ENCODE measurements at places on chromosomes 12 and 14.

- DNase-seq: no peak
Measured at GRCh38 chr12:75683220-75683619, 171.8 kb upstream of the KRR1 start.

DNA sequence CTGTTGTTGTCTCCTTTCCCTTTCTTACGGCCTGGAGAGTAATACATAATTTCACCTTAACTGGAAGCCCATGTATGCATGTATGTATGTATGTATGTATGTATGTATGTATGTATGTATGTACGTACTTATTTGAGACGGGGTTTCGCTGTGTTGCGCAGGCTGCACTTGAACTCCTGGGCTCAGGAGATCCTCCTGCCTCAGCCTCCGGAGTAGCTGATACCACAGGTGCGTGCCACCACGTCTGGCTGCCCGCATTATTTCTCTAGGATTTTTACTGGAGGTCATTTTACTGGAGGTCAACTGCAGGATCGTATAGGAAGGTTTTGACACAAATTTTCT is 644 bp upstream of the OS9 start:
- DNase-seq: no peak

DNA sequence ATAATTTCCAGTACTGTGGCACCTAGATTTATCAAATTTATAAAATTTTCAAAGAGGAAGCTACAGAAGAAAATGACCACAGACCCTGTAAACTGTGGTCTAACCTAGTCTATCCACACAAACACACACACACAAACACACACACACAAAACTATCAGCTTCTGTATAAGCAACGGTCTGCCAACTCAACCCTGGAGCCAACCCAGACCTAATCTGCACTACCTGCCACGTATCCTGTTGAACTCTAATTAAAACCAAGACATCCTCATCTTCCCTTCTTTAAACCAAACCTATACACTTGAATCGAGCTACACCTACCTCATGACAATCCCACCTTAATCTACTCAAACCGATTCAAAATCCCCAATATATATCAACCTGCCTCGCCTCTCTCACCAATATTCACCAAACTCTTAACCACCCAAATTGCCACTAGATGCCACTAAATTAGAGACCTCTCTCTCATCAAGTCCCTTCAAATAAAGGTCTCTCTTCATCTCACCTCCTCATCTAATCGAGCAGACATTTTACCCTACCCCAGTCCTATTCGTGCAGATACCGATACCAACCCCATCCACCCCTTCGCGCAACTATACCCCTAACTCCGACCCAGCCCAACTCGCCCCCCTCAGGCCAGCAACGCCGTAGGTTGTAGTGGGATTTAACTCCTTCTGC is 808 bp downstream of the ACIN1 start:
- no peak for DNase-seq

GRCh38 chr14:33486332-33486890 is 464.5 kb downstream of the EGLN3 start:
- no peak for DNase-seq

DNA sequence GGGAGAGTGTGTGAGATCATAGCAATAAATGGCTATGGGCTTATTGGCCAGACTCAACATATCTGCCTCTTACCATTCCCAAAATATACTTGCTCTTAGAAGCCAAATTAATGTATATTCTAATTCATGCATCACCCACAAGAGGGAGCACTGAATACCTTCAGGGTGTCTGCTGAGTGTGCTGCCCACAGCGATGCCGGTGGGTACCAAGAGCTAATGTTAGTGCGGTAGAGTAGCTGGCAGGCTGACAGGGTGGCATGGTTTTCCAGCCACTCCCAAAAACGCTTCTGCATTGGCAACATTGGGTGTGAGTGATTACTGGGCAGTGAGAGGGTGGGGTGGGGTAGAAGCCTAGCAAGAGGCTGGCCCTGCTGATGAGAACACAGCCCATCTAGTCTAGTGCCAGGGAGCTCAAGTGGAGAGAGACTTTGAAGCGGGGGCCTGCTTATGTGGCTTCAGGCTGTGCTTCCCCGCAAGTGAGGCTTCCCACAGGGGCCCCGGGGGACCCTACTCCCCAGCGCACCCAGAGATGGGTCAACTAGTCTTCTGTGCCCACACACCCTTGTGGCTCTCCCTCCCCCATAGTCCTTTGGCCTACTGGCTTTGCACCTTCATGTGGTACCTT is 9.2 kb upstream of the PLEKHD1 start:
- no peak for DNase-seq

DNA sequence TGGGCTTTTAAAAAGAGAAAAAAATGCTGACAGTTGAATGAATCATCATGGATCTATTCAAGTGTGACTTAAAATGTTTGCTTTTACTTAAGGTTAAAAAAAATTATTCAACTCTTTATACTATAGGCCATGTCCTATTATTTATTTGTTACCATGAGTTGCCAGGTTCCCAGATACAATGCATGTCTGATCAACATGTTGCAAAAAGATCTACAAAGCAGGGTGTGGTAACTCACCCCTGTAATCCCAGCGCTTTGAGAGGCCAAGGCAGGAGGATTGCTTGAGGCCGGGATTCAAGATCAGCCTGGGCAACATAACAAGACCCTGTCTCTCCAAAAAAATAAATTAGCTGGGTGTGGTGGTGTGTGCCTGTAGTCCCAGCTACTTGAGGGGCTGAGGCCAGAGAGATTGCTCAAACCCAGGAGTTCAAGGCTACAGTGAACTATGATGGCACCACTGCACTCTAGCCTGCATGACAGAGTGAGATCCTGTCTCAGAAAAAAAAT is 460.8 kb downstream of the BCAT1 start:
- DNase-seq: no peak

- DNase-seq: peak; percentile 80
Measured at GRCh38 chr12:6534945-6535696, 804 bp downstream of the GAPDH start.

DNA sequence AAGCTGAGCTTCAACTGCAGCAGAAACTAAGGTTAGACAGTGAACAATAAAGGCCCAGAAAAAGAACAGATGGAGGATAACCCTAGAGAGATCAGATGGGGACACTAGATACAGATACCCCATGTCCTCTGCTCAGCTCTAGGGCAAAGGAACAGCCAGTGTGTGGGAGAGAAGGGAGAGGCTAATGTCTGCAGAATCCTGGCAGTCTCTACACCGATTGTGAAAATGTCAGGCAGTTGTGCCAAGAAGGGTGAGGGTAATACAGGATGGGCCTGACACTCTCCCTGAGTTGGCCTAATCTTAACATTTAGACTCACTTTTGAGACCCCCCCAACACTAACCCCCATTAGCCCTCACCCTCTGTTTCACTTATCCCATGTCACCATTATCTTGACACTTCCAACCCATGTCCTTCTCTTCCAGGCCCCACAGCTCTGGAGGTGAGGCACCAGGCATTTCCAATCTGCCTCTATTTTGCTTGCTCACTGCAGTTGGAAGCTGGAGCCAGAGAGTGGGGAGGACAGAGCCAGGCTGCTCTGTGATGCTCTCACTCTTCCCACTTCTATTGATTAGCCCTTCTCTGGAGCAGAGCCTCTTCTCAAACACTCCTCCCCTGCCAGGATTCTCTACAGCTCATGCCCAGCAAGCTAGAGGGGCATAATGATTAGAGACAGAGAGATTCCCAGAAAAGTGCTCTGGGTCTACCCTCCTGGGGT is 3.0 kb upstream of the BLOC1S1 start:
- DNase-seq: no peak

- DNase-seq: no peak
Measured at GRCh38 chr14:22448905-22449599, 140.0 kb downstream of the DAD1 start.

- no peak for DNase-seq
Measured at GRCh38 chr12:114783089-114783618, 99.2 kb upstream of the TBX3 start.

DNA sequence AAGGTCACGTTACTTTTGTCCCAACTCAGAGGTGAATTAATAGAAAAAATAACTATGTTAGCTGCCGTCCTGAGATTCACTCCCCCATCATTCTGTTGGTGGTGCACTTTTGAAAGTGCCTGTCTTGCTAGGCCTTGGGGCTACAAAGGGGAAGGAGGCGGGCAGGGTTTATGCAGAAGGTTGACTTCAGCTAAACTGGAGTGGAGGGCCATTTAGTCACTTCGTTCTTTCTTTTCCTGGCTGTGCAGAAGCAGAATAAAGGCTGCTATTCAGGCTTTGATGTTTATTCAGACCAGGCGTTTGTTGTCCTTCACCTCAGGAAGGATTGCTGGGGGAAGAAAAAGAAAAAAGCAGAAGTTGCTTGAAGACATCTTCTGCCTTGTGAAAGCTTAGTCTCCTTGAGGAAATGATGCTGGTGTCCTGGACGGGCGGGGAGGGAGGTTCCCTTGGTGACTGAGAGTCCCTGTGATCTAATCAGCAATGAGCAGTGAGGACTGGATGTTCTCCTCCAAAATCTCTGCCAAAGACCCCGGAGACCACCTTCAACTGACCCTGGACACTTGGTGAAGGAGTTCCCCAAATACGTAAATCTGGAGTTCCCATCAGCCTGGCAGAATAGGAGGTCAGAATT is 4.0 kb downstream of the GLT1D1 start:
- DNase-seq: no peak

DNA sequence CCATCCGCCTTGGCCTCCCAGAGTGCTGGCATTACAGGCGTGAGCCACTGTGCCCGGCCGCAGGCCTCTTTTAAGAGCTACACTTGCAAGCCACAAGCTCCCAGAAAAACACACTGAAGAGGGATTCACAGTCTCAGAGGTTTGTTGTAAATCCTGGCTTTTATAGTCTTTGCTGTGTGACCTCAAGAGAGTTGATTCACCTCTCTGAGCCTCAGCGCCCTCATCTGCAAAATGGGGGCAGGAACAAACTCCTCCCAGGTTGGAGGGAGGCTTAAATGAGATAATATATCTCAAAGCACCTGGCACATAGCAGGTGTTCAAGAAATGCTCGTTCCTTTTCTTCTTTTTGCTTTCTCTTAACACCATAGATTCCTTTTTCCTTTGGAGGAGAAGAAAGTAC is 3.9 kb upstream of the TCHP start:
- no peak for DNase-seq

All from breast epithelium (tissue), 4 donors.